ENCODE measurements at places on chromosomes 6 and 20.

GRCh38 chr20:20859510-20859909 lies 147.1 kb upstream of the RALGAPA2 start:
- DNase-seq = no peak

DNA sequence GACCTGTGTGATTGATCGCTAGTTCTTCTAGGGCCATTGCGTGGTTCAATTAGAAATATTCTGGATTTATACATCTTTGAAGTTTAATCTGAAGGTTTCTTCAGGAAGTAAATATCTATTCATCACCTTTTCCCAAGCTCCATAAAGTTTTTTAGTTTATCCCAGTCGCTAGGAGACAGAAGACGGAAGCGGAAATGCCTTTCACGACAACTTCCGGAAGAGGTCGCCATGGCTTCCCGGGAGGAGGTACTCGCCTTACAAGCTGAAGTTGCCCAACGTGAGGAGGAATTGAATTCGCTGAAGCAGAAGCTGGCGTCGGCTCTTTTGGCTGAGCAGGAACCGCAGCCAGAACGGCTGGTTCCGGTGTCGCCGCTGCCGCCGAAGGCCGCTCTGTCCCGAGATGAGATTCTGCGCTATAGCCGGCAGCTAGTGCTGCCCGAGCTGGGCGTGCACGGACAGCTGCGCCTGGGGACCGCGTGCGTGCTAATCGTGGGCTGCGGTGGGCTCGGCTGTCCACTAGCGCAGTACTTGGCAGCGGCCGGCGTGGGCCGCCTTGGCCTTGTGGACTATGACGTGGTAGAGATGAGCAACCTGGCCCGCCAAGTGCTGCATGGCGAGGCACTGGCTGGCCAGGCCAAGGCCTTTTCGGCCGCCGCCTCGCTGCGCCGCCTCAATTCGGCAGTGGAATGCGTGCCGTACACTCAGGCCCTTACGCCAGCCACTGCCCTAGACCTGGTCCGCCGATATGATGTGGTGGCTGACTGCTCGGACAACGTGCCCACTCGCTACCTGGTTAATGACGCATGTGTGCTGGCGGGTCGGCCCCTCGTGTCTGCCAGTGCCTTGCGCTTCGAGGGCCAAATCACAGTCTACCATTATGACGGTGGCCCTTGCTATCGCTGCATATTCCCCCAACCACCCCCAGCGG lies at the start of gene MOCS3:
TSS of gene MOCS3 (plus strand) at position 204 of the 928 bp plus-strand sequence. CDS start at position 229, 25 bp downstream.
- peak; percentile 61 for DNase-seq

- no peak for DNase-seq
Measured at GRCh38 chr6:107504270-107505026, 14.5 kb downstream of the SOBP start.

GRCh38 chr6:37369321-37370201 lies 15.8 kb downstream of the RNF8 start:
- no peak for DNase-seq

- no peak for DNase-seq
Measured at GRCh38 chr20:57584768-57585461, 24.0 kb downstream of the PCK1 start.

GRCh38 chr6:49299279-49299678 lies 163.8 kb downstream of the MMUT start:
- no peak for DNase-seq

DNA sequence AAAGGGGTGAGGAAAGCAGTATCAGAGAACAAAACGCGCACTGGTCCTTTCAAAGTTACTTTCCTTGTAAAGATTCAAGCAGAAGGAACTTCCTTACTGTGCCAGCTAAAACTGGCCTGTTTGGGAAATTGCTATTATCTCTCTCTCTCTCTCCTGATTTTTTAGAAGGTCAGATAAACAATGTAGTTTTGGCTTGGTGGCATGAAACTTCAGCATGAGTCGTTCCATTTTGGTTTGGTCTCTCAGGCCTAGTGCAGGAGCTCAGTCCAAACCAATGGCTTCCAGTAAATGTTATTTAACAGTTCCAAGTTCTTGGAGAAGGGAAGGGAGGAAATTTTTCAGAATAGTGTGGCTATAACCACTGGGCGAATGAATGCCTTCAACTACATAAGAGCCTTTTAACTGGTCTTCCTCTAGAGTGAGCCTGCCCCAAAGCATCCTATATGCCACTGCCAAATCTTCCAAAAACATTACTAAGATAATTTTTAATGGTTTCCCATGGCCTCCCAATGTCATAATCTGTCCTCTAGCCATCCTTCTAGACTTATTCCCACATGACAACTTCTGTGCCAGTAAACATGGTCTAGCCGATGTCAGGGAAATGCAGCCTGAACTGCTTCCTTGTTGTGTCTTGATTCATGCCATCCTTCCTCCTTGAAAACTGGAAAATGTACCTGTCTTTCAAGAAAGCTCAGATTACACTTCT lies 9.1 kb upstream of the SNX9 start:
- peak; percentile 93 for DNase-seq

GRCh38 chr6:157203312-157203744 lies 120.0 kb downstream of the TMEM242 start:
- no peak for DNase-seq

DNA sequence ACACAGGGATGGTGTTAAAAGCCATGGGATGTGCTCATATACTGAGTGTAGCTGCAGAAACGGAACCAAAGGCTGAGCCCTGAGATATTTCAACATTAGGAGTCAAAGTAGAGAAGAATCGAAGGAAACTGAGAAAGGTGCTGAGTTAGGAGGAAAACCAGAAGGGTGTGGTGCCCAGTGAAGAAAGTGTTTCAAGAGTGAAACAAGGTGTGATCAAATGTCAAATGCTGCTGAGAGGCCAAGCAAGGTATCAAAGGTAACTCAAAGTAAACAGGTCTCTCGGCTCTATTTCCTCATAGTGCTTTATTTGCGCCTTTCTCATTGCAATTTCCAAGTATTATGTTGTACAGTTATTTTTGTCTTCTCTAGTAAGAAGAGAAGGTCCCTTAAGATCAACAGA lies 94.1 kb downstream of the PRDM1 start:
- DNase-seq = no peak

GRCh38 chr6:129801909-129802308 lies 59.2 kb downstream of the TMEM244 start:
- DNase-seq = no peak

GRCh38 chr6:84763886-84764331 lies 489 bp downstream of the TBX18 start:
- no peak for DNase-seq

All from GM04503 (cell line).